ENCODE measurements at places on chromosomes 12 and 14.

- no peak for DNase-seq
These were observed 366.4 kb downstream of the IPO8 start for GRCh38 chr12:30329281-30329680.

DNA sequence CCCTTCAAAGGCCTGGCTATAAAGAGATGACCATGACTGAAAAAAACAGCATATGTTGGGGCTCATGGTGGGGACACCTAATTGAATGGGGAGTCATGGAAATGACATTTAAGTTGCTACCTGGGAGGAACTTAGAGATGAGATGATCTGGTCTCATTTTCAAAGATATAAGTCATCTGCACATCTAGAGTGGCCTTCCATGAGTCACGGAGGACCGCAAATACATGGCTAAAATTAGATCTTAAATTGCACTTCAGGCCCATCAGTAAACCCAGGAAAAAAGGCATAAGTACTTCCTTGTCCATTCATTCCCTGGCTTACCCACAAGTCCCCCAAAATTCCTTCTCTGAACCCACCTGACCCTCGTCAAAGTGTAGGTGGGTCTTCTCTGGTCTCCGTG is 53.4 kb downstream of the SPTB start:
- DNase-seq = no peak

DNA sequence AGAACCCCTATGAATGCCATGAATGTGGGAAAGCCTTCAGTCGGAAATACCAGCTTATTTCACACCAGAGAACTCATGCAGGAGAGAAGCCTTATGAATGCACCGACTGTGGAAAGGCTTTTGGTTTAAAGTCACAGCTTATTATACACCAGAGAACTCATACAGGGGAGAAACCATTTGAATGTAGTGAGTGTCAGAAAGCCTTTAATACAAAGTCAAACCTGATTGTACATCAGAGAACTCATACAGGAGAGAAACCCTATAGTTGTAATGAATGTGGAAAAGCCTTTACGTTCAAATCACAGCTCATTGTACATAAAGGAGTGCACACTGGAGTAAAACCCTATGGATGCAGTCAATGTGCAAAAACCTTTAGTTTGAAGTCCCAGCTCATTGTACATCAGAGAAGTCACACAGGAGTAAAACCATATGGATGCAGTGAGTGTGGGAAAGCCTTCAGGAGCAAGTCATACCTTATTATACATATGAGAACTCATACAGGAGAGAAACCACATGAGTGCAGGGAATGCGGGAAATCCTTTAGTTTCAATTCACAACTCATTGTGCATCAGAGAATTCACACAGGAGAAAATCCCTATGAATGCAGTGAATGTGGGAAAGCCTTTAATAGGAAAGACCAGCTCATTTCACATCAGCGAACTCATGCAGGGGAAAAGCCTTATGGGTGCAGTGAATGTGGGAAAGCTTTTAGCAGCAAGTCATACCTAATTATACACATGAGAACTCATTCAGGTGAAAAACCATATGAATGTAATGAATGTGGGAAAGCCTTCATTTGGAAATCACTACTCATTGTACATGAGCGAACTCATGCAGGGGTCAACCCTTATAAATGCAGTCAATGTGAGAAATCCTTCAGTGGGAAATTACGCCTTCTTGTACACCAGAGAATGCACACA is 22.3 kb downstream of the ZNF268 start:
- DNase-seq = no peak

- no peak for DNase-seq
These were observed 110.9 kb downstream of the FSCB start for GRCh38 chr14:44396226-44396625.

GRCh38 chr12:117147639-117148038 is 42.6 kb downstream of the FBXO21 start:
- DNase-seq = no peak

GRCh38 chr14:31543969-31544799 is 17.0 kb upstream of the NUBPL start:
- no peak for DNase-seq

DNA sequence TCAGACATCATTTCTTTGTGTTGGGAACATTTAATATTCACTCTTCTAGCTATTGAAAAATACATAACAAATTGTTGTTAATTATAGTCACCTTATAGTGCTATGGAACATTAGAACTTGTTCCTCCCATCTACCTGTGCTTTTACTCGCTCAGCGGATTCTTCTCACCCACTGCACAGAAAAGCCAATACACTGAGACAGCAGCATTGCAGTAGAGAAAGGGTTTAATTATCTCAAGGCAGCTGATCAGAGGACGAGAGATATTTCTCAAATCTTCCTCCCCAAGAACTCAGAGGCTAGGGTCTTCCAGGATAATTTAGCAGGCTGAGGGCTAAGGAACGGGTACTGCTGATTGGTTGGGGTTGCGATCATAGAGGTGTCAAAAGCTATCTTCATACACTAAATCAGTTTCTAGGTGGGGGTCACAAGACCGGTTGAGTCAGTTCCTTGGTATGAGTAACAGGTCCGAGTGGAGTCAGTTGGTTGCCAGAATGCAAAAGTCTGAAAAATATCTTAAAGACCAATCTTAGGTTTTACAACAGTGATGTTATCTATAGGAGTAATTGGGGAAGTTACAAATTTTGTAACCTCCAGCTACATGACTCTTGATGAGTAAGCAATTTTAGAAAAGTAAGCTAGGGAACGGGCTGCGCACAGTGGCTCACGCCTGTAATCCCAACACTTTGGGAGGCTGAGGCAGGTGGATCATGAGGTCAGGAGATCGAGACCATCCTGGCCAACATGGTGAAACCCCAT is 173.1 kb downstream of the FBXL14 start:
- no peak for DNase-seq

- no peak for DNase-seq
These were observed 66.4 kb downstream of the PTPRR start for GRCh38 chr12:70854138-70854537.

DNA sequence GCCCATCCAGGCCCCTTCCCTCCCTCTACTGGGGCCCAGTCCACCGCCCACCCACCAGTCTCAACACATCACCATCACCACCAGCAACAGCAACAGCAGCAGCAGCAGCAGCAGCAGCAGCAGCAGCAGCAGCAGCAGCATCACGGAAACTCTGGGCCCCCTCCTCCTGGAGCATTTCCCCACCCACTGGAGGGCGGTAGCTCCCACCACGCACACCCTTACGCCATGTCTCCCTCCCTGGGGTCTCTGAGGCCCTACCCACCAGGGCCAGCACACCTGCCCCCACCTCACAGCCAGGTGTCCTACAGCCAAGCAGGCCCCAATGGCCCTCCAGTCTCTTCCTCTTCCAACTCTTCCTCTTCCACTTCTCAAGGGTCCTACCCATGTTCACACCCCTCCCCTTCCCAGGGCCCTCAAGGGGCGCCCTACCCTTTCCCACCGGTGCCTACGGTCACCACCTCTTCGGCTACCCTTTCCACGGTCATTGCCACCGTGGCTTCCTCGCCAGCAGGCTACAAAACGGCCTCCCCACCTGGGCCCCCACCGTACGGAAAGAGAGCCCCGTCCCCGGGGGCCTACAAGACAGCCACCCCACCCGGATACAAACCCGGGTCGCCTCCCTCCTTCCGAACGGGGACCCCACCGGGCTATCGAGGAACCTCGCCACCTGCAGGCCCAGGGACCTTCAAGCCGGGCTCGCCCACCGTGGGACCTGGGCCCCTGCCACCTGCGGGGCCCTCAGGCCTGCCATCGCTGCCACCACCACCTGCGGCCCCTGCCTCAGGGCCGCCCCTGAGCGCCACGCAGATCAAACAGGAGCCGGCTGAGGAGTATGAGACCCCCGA is 6.8 kb upstream of the RNU7-1 start:
- no peak for DNase-seq
